ENCODE measurements at places on chromosomes 16 and 17.

DNA sequence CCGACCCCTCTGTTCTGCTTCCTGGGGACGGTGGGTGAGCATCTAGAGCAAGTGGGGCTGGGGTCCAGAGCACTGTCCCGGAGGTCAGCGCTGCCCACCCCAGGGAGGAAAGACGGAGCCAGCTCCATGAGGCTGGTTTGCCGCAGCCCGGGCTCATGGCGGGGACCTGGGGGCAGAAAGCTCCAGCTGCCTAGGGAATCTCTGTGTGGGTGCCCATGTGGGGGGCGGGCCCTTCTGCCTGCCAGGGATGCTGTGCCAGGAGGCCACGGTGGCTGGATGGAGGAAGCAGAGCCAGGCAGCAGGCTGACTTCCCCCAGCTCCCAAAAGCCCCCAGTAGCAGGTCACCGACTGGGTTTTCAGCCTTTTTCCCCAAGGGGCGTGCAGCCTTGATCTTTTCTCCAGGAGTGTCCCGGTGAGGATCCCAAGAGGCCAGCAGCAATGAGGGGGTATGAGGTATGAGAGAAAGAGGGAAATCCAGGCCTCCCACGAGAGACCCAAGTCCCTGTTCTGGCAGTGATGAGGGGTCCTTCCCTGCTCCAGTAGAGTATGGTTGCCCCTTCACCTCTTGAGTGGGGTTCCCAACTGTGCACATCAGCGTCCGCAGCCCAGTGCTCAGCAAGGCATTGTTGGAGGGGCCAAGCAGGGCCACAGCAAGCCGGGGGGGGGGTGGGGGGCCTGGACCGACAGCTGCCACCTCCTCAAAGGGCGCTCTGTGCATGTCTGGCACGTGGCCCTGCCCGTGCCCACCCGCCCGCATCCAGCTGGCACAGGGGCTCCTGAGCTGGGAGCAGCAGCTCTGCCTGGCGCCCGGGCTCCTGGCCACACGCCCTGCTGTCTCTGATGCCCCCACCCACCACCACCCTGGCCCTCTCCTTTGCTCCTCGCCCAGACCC lies 15.6 kb upstream of the BCAR1 start:
- no peak for DNase-seq

DNA sequence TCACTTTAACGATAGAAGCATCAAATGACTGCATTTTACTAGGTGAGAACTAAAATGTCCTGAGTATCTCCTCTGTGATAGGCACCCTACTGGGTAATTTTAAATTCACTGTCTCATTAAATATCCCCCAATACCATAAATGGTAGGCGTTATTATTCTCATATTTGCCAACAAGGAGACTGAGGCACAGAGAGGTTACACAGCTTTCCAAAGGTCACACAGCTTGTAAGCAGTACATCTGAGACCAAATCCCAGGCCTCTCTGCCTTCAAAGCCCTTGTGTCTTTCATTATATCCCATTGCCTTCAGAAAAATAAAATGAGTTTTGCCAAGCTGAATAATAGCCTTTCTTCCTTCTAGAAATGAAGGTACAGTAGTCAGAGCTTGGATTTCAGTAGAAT lies 502.6 kb downstream of the HAPSTR1 start:
- DNase-seq: no peak

DNA sequence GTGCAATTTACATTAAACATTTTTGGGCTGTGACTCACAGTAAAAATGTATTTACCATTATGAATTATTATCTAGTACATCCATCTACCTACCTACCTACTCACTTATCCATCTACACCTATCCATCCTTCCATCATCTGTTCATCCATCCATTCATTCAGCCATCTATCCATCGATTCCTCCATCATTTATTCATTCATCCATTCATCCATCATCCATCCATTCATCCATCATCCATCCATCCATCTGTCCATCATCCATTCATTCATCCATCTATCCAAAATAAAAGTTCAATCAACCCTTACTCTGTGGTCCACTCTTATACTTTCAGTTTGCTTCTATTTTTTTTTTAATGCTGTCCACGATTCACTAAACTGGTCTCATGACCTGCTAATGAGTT lies 118.4 kb downstream of the NTN1 start:
- DNase-seq: no peak

- no peak for DNase-seq
These were observed 772 bp downstream of the NTN1 start for GRCh38 chr17:9021992-9022572.

DNA sequence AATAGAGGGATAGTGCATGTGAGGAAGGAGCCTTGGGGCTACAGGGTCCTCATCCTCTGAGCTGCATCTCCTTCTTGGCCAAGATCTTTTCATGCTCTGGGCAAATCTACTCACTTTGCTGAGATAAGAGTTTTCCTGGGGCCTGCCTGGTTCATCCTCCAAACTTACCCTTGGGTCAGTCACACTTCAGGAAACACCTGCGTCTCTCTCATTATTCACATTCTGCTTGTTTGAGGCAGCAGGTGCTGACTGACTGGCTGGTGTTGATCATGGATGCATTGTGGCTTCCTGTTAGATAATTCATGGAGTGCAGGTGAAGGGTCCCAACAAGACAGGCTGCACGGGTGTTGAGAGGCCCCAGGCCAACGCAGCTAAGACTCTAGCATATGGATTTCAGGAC lies 162.6 kb downstream of the SALL1 start:
- DNase-seq: no peak

DNA sequence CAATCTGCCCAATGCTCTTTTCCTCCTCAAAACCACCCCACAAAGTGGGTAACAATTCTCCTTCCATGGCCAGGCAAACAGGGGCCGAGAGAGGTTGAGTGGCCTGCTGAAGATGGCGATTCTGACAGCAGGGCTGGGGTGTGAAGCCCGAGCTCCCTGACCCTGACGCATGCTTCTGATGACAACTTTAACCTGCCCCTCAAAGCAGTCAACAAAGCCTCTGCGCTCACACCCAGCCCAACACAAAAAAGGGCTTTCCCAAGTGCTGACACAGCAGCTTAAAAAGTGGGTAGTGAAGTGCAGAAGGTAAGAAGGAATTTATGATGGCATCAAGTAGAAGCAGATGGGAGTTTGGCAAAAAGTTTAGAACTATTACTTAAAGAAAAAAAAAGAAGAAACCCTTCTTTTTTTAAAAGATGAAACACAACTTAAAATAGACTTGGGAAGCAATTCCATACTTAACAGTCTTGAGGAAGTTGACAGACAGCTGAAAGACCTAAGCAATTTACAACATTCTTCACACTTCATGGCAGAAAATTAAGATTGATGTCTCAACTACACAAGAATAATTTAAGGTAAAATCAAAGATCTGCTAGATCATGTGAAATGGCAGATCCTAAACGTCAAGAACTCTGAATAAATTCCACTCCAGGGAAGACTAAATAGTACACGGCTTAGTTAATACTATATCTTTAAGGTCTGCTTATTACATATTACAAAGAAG lies 133.9 kb downstream of the PARN start:
- DNase-seq: no peak

All from muscle of back (tissue), 13 donors.